SHP77 (cell line): ENCODE measurements at places on chromosomes 4 and X.

- no peak for DNase-seq
Measured at GRCh38 chrX:13364230-13364857, 44.5 kb upstream of the ATXN3L start.

GRCh38 chr4:137661693-137662092 is 129.4 kb upstream of the PCDH18 start:
- DNase-seq: no peak

DNA sequence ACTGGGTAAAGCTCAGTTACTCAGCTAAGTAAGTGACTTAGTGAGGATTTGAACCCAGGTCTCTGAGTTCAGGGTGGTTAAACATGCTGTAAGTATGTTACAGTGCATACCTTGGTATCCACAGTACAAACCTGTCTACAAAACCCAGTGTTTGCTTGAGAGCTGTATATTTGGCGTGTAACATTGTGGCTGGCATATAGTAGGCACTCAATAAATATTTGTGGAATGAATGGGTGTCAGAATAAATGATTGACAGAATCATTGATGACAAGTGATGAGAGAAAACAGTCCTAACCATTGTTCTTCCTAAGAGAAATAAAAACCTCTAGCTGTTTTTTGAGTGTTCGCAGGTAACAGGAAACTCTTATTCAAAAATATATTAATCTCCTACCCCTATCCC is 79.7 kb upstream of the BCOR start:
- DNase-seq: no peak

DNA sequence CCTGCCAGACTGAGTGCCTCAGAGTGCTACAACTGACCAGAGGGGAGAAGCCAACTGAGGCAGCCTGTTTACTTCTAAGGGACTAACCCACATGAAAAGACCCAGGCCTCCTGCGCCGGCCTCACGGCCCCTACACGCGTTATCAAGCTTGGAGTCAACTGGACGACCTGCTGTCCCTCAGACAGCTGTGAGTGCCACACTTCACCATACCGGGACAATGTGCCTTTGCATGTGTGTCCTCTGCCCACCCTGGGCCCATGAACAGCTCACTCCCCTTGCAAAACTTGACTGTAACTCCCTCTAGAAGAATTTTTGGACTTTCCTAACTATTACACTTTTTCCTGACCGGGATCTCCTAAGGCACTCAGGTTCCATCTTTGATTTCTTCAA is 1.8 kb downstream of the NOP14 start:
- DNase-seq: no peak

GRCh38 chr4:121764702-121765367 is at the start of gene SMIM43:
Gene SMIM43 (minus strand): TSS chr4:121765164. CDS start chr4:121765105, 59 bp downstream.
- DNase-seq: no peak

DNA sequence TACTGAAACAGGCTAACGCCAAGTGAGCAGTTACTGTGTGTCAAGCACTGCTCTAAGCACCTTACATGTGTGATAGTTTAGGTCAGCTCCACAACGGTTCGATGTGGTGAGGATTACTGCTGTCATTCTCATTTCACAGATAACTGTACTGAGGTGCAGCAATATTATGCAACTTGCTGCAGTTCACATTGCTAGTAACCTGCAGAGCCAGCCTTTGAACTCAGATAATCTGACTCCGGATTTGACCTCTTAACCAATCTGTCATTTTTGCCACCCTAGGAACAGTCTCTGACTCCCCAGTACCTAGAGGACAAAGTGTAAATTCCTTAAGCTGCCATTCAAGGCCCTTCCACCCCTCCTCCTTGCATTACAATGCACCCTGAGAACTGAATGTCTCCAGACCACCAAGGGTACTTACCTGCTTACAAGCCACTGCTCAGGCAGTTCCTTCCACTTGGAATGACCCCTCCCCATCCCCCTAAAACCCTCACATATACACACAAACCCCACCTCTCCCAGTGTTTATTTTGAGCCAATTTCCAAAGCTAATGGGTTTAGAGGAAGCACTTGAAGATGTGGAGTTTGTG is 24.9 kb downstream of the EFNB1 start:
- no peak for DNase-seq

DNA sequence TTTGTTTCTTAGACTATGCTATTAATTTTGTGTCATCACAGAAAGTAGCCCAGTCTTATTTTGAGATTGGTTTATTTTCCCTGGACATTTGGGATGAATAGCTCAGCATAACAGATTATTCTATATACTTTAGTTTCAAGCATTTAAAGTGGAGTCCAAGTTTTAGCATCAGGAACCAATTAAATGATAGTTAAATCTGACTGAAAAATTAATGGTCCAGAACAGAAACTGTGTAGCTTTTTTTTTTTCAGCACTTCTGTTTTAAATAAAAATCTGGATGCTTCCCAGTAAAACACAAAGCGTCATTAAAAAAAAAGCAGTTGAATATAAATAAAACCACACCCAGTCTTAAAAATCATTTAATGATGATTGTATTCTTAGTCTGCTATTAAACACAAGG is 59.4 kb upstream of the PITX2 start:
- DNase-seq: no peak

- no peak for DNase-seq
Measured at GRCh38 chr4:9933956-9934355, 87.3 kb downstream of the SLC2A9 start.

GRCh38 chrX:32448945-32449344 is 762.4 kb downstream of the DMD start:
- no peak for DNase-seq

DNA sequence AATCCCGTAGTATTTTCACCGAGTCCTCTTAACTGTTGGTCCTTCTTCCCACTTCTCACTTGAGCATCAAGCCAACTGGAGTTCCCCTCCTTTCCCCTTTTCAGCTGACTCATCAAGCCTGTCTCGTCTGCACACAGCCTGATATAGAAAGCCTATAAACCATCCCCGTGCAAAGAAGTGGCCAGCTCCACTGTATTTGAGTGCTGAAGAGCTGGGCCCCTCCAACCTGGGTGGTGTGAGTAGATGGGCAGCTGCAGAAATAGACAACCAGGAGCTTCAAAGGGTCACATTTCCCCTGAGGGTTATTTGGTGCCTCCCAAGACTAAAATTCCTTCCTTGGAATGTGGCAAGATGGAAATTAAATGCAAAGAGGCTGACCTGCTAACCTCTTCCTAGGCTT is 199.7 kb downstream of the HS6ST2 start:
- DNase-seq: no peak

- DNase-seq: no peak
Measured at GRCh38 chrX:55007656-55008055, 7.5 kb downstream of the APEX2 start.

- DNase-seq: no peak
Measured at GRCh38 chr4:7005571-7005970, 37.6 kb upstream of the TADA2B start.

- DNase-seq: no peak
Measured at GRCh38 chr4:63678358-63678931, 730.8 kb downstream of the TECRL start.
